Activated CD8-positive, alpha-beta T cell treated with anti-CD3 and anti-CD28 coated beads, Interleukin-2, amount 10 ng/mL, durations not matched to agents 7 days and 5 days (primary cell): ENCODE measurements at places on chromosomes 2 and 18. TPM values are rescaled to one million over a fixed set of nuclear protein-coding genes. Genes with fewer than 3 reads are reported as not detected.

- no peak for DNase-seq
Measured at GRCh38 chr2:32910883-32911598, 35.7 kb upstream of the LTBP1 start.

DNA sequence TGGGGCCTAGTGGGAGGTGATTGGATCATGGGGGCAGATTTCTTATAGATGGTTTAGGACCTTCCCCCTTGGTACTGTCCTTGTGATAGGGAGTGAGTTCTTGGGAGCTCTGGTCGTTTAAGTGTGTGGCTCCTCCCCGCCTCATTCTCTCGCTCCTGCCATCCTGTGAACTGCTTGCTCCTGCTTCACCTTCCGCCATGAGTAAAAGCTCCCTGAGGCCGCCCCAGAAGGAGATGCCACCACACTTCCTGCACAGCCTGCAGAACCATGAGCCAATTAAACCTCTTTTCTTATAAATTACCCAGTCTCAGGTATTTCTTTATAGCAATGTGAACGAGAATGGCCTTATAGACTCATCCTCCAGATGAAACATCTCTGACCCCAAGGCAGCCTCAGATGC, 101.5 kb downstream of the KCNF1 start:
- DNase-seq: no peak

- DNase-seq: no peak
Measured at GRCh38 chr2:206521115-206521514, 77.8 kb downstream of the ADAM23 start.

DNA sequence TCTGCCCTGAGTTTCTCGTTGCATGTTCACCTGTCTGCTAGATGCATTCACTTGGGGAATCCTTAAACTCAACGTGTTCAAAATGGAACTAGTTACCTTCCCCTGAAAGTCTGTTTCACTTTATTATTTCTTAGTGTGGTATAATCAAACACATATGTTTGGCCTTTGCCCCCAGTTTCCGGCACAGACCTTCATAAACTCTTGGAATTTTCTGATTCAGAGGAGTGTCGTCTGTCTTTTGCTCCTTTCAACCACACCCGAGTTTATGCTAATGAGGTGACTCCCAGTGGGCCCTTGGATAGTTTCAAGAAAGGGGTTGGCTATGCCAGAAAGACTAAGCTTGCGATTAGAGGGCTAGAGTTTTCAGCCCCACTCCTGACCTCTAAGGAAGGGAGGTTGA, 198.9 kb downstream of the CDCA7 start:
- DNase-seq: no peak

The SLC5A7 gene
- total RNA-seq: not detected

DNA sequence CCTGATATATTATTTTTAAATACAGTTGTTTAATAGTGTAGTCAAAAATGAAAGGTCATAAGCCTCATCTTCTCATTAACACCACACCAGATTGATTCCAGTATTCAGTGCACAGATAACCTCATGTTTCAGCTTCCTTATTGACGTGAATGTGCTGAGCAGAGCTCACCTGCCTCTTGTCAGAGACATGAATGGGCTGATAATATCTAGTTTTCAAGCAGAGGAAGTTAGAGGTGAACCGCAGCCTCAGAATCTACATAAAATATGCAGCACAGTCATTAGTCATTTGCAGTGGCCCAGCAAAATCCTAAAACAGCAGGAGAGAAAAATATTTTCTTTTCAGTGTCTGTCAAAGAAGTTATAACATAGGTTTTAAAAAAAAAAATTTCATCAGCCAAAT, 216.2 kb downstream of the GBX2 start:
- peak; percentile 80 for DNase-seq

DNA sequence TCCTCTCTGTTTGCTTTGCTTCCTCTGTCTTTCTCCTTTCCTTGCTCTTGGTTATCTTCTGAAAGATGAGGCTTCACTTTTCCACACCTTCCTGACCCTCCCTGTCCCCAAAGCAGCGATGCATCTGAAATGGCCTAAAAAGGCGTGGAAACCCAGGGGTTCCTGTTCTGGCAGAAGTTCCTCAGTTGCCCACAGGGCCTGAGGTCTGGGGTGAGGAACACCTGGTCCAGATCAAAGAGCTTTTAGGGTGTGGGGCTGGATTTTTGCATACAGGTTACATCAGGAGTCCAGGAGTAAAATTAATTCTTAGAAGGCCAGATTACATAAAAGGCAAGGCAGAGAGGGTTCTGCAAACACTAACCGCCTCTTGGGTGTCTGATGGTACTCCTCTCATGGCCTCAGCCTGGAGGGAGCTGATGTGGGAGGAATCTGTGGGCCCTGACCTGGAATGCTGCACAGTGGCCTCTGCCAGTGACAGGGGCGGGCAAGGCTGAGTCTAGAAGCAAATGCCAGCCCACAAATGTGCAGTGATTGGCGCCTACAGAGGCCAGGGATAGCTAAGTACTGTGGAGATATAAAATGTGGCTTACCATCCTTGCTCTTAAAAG, 41.8 kb downstream of the INPP4A start:
- peak; percentile 22 for DNase-seq

The CCDC141 gene
- total RNA-seq: 17.0 TPM

GRCh38 chr18:8949206-8949605, 153.3 kb upstream of the NDUFV2 start:
- no peak for DNase-seq

DNA sequence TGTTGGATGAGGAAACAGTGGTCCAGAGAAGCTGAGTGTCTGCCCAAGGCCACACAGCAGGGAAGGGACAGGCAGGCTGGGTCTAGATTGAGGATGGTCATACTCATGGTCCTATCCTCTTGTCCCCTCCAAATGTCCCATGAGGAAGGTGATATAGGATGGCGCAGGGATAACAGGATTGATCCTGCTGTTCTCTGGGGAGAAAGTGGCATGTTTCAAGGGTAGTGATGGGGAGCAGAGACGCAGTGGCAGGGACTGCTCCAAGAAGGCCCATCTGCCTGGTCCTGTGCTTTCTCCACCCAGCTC, 24.6 kb downstream of the HS1BP3 start:
- DNase-seq: no peak

The SNORC gene
- total RNA-seq: 0.99 TPM
